ENCODE measurements at places on chromosomes 6 and 20.
A peak's percentile ranks its signal among the peaks of the same experiment; 100 is the strongest.

DNA sequence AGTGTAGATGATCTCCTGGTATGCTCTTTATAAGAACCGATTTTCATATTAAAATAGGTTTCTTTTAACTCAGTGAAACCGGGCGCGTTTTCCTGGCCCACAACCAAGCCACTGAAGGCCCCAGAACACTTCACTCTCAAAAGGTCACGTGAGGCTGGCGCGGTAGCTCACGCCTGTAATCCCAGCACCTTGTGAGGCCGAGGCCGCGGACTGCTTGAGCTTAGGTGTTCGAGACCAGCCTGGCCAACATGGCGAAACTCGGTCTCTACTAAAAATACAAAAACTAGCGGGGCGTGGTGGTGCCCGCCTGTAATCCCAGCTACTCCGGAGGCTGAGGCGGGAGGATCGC is 402 bp upstream of the TAF8 start:
- DNase-seq: peak; percentile 46

DNA sequence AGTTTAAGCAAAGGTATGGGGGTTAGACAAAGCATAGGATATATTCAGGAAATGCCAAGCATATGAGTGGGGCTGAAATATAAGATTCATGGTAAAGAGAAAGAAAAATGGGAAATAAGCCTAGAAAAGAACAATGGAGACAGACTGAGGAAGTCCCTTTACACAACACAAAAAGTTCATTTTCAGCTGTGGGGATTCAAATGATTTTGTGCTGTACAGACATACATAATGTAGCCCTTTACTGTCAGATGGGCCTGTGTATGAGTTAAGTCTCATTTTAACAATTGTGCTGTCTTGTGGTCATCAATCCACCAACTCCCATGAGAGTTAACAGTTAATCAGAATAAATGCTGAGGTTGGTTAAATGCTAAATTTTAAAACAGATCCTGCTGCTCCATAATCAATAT is 37.2 kb downstream of the REV3L start:
- DNase-seq: no peak

- DNase-seq: no peak
These were observed 74.4 kb upstream of the GATA5 start for GRCh38 chr20:62550087-62550632.

- no peak for DNase-seq
These were observed 1297.5 kb upstream of the CITED2 start for GRCh38 chr6:140671926-140672325.

GRCh38 chr6:162058281-162058875 is 669.2 kb downstream of the PRKN start:
- no peak for DNase-seq

DNA sequence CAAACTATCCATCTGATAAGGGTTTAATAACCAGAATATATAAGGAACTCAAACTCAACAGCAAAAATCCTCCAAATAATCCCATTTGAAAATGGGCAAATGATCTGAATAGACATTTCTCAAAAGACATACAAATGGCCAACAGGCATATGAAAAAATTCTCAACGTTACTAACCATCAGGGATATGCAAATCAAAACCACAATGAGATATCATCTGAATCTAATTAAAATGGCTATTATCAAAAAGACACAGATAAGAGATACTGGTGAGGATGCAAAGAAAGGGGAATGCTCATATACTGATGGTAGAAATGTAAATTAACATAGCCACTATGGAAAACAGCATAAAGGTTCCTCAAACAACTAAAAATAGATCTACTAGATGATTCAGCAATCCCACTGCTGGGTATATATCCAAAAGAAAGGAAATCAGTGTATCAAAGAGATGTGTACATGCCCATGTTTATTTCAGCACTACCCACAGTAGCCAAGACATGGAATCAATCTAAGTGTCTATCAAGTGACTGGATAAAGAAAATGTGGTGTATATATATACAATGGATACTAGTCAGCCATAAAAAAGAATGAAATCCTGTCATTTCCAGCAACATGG is 6.1 kb upstream of the BRD2 start:
- no peak for DNase-seq

DNA sequence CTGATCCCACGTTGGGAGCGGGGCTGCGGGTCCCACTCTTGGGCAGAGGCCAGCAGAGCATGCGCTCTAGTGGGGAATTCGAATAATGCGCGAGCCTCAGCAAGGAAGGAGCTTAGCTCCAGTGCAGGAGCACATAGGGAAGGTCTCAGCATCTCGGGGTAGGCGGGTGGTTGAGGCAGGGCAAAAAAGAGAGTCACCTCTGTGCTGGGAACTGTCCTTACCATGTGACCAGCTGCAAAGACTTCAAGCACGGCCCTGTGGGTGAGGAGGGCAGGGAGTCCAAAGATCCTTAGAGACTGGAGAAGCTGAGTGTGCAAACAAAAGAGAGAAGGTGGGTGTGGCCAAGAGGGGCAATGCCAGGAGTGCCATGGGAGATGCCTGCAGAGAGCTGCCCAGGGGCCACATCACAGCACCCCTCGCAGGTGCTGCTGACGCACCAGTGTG is 79.2 kb upstream of the CD93 start:
- DNase-seq: no peak

DNA sequence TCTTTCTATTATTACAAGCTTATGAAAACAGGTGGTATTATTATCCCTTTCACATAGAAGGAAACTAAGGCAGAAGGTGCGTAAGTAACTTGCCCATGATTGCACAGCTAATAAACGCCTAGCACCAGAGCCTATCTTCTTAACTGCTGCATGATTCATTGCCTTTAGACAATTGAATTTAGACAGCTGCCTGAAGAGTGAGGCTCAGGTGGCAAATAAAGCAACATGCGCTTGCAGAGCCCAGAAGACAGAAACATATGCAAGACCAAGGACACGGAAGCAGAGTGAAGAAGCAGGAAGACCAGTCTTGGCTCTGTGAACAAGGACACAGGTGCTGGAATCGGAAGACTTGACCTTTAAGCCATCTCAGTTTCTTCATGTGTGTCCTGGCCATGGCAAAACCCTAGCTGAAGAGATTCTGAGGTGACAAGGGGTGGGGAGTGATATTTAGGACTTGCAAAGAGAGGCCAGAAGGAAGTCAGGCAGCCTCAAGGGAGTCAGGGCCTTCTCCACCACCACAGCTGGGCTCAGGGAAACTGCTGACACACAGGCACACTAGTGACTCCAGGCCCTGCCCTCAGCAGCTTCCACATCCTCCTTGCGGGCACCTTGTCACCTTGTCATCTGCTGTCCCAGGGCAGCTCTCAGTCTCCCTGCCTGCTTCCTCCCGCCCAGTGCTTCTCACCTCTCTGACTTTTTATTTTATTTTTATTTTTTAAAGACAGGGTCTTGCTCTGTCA is 91.7 kb upstream of the SLC22A16 start:
- DNase-seq: peak; percentile 4

GRCh38 chr6:151036869-151037680 is 171.6 kb downstream of the MTHFD1L start:
- peak; percentile 65 for DNase-seq

DNA sequence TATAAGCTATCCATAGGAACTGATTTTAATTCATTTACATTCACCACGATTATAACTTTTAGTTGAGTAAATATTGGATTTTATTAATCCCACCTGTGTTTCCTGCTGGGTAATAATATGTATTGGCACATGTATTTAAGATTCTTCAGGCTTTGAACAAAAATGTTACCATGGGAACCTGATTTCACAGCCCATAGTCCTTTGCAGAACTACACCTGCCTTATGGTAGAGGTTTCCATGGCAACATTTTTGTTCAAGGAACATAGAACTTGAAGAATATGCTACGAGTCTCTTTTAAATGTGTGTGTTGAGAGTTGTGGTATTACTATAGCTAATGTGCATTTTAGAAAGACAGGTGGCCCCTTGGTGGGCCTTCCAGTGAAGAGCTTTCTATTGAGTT is 317.4 kb downstream of the SAMD5 start:
- DNase-seq: no peak

GRCh38 chr6:41885930-41886329 is 9.2 kb downstream of the USP49 start:
- DNase-seq: no peak

DNA sequence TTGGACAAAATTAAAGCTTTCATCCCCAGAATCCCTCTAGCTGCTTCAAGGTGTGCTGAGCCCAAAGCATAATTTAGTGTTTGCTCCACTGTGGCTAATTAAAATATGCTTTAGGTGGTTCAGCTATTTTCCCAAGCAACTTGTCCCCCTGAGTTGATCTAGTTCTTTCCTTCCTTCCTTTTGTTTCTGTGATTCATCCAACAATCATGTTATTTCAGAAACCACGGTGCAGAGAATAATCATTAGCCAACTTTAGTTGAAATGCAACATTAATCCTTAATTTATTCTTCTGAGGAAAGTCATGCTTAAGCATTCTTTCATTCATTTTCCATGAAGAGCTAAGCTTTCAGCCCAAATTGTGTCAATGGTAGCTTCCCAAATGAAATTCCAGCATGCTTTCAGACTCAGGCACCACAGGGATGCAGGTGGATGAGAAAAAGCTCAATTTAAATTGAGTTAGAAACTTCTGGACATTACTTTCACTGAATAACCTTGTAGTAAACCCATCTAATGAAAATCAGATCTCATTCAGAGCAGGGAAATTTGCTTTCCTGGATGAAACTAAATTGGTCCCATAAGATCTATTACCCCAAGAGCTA is 209.0 kb upstream of the NT5E start:
- no peak for DNase-seq

GRCh38 chr20:53609491-53610445 is 16.1 kb upstream of the ZNF217 start:
- DNase-seq: peak; percentile 80

DNA sequence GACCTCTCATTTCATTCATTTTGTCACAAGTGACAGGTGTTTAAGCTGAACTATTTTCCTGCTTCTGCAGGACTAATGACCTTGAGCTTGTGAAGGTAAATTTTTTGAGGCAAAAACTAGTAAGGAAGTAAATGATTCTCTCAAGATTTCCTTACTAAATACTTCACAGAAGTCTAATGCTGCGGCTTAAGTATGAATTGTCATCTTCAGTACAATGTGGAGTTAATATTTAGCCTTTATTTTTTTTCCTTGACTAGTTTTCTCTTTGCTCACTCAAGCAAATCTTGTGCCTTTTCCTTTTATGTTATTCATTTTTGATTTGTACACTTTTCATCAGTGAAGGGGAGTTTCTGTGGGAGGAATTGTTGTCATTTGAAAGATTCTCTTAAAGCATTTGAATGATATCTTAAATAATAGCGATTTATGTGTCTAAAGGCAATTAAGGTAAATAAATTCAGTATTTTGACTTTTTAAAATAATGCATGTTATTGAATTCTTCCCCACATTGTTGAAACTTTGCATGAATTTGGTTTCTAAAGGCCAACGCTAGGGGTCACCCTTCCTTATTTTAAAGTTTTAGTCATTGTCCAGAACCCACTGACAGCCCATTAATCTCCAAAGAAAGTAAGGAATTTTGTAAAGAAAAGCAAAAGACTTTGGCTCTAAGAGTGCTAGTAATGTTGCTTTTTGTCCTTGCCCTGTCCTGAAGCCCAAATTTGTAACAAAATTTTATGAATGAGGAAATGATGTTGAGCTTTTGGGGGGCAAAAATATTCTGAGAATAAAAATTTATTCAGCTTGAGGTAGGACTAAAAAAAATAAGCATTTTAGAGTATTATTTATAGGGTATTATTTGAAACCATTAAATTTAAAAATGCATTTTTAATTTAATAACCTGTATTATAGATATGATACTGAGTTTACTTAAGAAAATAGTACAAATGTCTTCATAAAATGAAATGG is 157.4 kb upstream of the LAMA2 start:
- peak; percentile 16 for DNase-seq

DNA sequence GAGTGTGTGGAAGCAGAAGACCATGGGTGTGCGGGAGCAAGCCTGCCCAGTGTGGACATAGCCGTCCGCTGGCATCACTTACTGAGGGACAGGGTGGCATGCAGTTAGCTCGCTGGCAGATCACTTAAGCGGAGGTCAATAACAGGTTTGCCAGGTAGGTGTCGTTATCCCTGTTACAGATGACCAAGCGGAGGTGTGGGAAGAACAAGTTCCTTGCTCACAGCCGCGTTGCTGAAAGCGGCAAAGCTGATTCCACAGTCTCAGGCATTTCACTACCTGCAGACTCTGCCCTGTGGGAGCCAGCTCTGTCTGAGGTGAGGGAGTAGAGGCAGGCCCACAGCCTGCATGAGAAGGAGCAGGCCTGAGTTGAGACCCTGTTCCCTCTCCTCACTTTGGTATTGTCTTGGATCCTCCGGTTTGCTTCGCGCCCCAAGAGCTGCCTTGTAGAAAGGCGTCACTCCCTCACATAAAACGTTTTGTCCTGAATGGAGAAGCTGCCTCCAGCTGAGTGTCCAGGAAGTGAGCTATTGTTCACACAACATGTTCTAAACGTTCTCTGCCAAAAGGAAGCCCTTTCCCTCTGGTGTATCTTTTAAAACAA is 96.9 kb downstream of the TCP11 start:
- no peak for DNase-seq

DNA sequence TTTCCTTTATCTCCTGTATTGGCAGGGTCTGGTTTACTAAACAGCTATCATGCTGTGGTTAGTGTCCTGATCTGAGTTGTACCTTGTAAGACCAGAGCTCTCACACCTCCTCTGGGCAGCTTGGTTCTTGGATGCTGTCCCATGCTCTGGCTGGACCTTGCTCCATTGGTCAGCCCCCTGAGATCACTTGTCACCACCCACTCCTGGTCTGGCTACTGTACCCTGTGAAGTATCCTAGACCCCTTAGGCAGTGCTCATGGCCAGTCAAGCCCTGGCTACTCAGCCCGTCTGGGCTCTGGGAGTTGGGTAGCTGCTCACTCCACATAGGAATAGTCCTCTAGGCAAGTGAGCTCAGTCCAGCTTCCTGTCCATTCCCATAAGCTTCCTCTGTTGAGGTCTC is 31.1 kb downstream of the ADGRF4 start:
- no peak for DNase-seq

GRCh38 chr20:36951979-36952738 is 651 bp upstream of the SAMHD1 start:
- no peak for DNase-seq

DNA sequence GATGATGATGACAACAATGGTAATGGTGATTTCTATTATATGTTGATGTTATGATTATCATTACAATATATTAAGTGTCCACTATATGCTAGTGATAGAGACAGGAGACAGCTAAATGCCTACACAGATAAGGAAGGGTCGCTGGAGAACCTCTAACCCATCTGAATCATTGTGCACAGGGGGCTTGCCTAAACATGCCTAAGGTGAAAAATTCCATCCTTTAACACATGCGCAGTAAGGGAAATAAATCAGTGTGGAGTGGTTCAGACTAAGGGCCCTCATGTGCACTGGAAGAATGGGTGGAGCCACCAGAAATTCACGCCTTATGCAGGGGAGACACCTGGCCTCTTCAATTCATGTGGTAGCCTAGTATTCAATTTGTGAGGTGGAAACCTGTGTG is 120.4 kb downstream of the TPBG start:
- DNase-seq: no peak

DNA sequence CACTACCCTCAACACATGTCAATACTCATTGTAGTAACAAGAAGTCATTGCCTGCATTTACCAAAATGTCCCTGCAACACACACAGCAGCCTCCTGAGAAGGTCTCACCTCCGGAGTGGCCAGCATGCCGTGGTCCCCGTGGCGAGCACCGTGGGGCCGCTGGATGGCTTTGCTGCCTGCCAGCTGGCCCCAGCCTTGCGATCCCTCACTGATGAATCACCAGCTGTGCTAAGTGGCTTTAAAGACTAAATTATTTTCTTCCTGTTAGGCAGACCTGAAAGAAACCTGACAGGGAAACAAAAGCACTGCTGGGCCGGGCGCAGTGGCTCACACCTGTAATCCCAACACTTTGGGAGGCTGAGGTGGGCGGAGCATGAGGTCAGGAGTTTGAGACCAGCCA is 306.7 kb downstream of the CDH4 start:
- DNase-seq: no peak

Measured in CD4-positive, alpha-beta T cell treated with Interleukin-1 beta for 1 hour (primary cell).